ENCODE measurements at places on chromosomes 4 and X. TPM values are rescaled to one million over a fixed set of nuclear protein-coding genes. Genes with fewer than 3 reads are reported as not detected.

GRCh38 chr4:56217343-56217890, 169.9 kb downstream of the AASDH start:
- no peaks in the 10 kb centered on the region for H3K36me3 ChIP-seq
- no peak overlapping the region for H3K4me3 ChIP-seq

GRCh38 chr4:100391863-100392262, 126.0 kb downstream of the EMCN start:
- H3K4me3 ChIP-seq: no peak overlapping the region
- H3K27me3 ChIP-seq: peaks cover 12% of the 10 kb centered on the region
- H3K27ac ChIP-seq: no peak overlapping the region

DNA sequence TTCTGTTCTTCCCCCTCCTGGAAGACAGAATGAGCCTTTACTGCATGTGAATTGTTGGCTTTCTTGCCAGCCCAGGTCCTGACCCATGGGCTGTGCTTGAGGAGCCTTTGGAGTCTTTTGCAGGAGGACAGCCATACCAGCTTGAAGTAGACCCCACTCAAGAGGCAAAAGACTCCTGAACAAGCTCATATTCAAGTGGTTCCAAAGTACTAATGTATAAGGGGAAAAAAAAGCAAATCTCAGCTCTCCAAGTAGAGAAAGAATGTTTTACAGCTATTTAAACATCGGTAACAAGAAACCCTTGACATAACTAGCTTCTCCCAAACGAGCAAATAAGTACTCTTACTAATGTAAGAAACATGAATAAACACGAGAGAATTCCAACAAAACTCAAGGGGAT, 174.9 kb upstream of the MXRA5 start:
- no peaks in the 10 kb centered on the region for H3K36me3 ChIP-seq
- no peak overlapping the region for H3K4me3 ChIP-seq
- H3K4me1 ChIP-seq: no peaks in the 10 kb centered on the region
- DNase-seq: no peak
- H3K27ac ChIP-seq: no peak overlapping the region
- no peaks in the 10 kb centered on the region for H3K27me3 ChIP-seq

- DNase-seq: no peak
- no peaks in the 10 kb centered on the region for H3K36me3 ChIP-seq
- H3K4me1 ChIP-seq: no peaks in the 10 kb centered on the region
- H3K4me3 ChIP-seq: no peak overlapping the region
Observed at GRCh38 chrX:45143455-45143854, 57.2 kb downstream of the DIPK2B start.

DNA sequence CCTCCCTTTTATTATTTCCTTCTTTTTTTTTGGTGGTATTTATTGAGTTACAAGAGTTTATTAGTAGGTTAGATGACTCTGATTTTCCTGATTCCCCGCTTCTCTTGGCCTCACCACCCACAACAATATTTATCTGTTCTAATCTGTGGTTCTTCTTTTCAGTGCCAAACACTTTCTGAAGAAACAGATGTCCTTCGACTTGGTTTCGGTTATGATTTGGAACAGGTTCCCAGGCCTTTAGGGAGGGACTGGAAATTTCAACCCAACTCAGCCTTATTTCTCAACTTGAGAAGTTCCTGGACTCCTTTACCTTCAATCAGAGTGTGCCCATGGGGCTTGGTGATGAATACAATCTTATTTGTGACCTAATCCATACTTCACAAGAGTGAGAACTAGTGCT, 108.1 kb downstream of the UCHL1 start:
- peaks cover 35% of the 10 kb centered on the region for H3K27me3 ChIP-seq
- no peaks in the 10 kb centered on the region for H3K36me3 ChIP-seq
- no peak for DNase-seq
- H3K4me3 ChIP-seq: no peak overlapping the region
- H3K27ac ChIP-seq: no peak overlapping the region
- no peaks in the 10 kb centered on the region for H3K4me1 ChIP-seq

GRCh38 chr4:181479141-181479540, 764.1 kb upstream of the TENM3 start:
- no peak overlapping the region for H3K4me3 ChIP-seq
- H3K27ac ChIP-seq: no peak overlapping the region
- H3K4me1 ChIP-seq: no peaks in the 10 kb centered on the region
- H3K27me3 ChIP-seq: no peaks in the 10 kb centered on the region

GRCh38 chr4:129254126-129254525, 158.2 kb downstream of the C4orf33 start:
- no peak for DNase-seq
- no peak overlapping the region for H3K4me3 ChIP-seq
- no peaks in the 10 kb centered on the region for H3K36me3 ChIP-seq
- H3K27ac ChIP-seq: no peak overlapping the region
- H3K27me3 ChIP-seq: peaks cover 12% of the 10 kb centered on the region

GRCh38 chr4:6369035-6369434, 99.4 kb downstream of the WFS1 start:
- no peaks in the 10 kb centered on the region for H3K4me1 ChIP-seq
- no peaks in the 10 kb centered on the region for H3K27me3 ChIP-seq
- H3K4me3 ChIP-seq: no peak overlapping the region
- H3K27ac ChIP-seq: no peak overlapping the region
- H3K36me3 ChIP-seq: no peaks in the 10 kb centered on the region

DNA sequence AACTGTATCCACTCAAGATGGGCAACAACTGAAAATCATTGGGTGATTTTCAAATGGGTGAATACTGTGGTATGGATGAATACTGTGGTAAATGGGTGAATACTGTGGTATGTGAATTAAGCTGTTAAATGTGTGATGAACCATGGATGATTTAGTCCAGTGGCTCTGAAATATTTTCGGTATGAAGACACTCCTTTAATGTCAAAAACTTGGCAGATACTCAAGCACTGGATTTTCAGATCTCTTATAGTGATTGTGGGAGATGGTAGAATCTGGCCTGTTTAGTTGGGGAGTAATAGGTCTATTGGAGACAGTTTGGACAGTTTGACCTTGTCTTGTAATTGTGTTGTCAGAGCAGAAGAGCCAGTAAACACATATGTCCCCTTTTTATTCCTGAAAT, 45.7 kb downstream of the SSX7 start:
- no peak overlapping the region for H3K4me3 ChIP-seq
- DNase-seq: no peak
- H3K27me3 ChIP-seq: no peaks in the 10 kb centered on the region
- H3K36me3 ChIP-seq: no peaks in the 10 kb centered on the region
- no peak overlapping the region for H3K27ac ChIP-seq
- no peaks in the 10 kb centered on the region for H3K4me1 ChIP-seq

DNA sequence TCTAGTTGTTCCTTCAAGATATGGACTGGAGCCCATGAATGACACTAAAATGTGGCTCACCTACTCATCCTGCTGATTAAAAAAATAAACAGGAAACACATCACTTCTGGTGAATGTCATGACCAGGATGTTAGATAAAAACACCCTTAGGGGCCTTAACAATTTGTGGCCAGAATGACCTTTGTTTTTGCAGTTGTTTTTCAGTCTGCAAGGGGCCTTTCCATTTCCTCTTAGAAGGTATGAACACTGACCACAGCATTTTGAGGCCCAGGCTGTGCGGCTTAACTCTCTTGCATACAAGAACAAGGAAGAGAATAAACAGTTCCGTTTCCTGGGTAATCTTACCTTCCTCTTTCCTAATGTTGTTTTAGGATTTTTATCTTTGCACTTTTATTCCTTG, 113.2 kb downstream of the IL1RAPL2 start:
- no peaks in the 10 kb centered on the region for H3K36me3 ChIP-seq
- no peak for DNase-seq
- H3K4me3 ChIP-seq: no peak overlapping the region
- H3K27me3 ChIP-seq: no peaks in the 10 kb centered on the region
- no peak overlapping the region for H3K27ac ChIP-seq

DNA sequence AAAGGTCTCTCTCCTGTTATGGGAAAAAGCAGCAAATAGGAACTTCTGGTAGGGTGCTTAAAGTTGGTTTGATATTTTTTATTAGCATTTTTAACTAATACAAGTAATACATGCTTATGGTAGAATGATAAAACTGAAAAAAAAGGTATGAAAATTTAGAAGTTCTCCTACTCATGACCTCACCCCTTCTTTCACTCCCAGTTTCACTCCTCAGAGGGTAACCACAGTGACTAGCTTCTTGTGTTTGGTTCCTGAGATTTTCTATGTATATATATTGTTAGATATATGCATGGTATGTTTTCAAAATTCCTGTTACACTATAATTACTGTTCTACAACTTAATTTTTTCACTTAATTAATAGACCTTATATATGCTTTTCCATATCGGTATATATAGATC, 66.5 kb downstream of the AR start:
- no peak for DNase-seq
- no peaks in the 10 kb centered on the region for H3K27me3 ChIP-seq
- no peaks in the 10 kb centered on the region for H3K4me1 ChIP-seq
- H3K4me3 ChIP-seq: no peak overlapping the region
- H3K36me3 ChIP-seq: no peaks in the 10 kb centered on the region

GRCh38 chr4:11261066-11261850, 167.4 kb downstream of the HS3ST1 start:
- no peaks in the 10 kb centered on the region for H3K36me3 ChIP-seq
- no peaks in the 10 kb centered on the region for H3K27me3 ChIP-seq
- no peak for DNase-seq
- no peaks in the 10 kb centered on the region for H3K4me1 ChIP-seq
- H3K27ac ChIP-seq: no peak overlapping the region

DNA sequence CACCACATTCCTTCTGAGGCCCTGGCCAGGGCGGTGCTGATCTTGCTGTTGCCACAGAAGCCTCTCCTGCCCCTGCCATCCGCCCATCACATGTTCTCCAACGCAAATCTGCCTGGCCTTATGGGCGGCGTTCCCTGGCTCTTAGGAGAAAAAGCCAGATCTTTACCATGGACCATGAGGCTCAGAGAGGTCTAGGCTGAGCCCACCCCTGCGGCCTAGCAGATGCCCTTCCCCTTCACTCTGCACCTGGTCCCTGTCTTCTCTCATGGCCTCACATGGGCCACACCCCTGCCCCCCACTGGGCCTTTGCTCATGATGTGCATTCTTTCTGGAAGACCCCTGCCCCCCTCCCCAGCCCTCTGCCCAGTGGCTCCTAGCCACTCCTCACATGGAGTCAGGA, 78.5 kb downstream of the CRMP1 start:
- H3K27me3 ChIP-seq: no peaks in the 10 kb centered on the region
- H3K36me3 ChIP-seq: no peaks in the 10 kb centered on the region
- H3K4me1 ChIP-seq: no peaks in the 10 kb centered on the region
- H3K4me3 ChIP-seq: no peak overlapping the region

- no peak overlapping the region for H3K4me3 ChIP-seq
- no peak for DNase-seq
- no peaks in the 10 kb centered on the region for H3K27me3 ChIP-seq
- H3K27ac ChIP-seq: no peak overlapping the region
- peaks cover 23% of the 10 kb centered on the region for H3K4me1 ChIP-seq
- peaks cover 2% of the 10 kb centered on the region for H3K36me3 ChIP-seq
Observed at GRCh38 chr4:25310066-25310802, 2.3 kb upstream of the ZCCHC4 start.

DNA sequence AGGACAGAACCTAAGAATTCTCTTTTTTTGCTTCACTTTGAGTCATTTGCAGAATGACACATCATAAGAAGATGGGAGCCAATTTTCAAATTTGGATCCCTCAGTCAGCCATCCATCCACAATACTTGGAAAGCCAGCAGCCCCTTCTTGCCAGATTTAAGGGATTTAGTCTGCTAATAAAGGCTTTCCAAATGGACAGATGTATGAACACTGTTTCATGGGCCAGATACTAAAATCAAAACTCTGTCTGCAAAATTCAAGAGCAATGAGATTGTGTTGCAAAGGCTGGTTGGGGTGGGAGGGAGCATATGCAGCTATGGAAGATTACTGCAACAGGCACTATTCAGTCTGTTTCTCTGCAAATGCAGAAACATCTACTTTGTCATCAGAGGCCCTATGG, 37.7 kb upstream of the KCNIP4 start:
- no peaks in the 10 kb centered on the region for H3K4me1 ChIP-seq
- H3K4me3 ChIP-seq: no peak overlapping the region
- no peak for DNase-seq

DNA sequence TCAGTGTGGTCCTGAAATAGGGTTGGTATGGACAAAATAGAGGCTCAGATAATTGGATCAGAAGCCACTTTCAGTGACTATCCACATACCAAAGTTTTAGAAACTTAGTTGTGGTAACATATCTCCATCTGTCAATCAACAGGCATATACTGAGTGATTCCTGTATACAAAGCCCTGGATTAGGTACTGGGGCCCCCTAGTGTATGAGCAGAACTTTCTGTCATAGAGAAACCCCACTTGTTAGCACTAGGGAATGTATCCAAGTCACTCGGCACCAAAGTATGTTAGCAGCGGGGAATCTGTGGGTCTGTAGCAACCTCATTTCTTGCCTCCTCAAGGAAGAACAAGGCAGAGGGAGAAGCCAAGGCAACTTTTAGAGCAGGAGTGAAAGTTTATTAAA, 50.7 kb downstream of the MAP7D3 start:
- DNase-seq: no peak
- H3K27me3 ChIP-seq: no peaks in the 10 kb centered on the region
- H3K27ac ChIP-seq: no peak overlapping the region
- no peaks in the 10 kb centered on the region for H3K36me3 ChIP-seq
- H3K4me3 ChIP-seq: no peak overlapping the region
- H3K4me1 ChIP-seq: peaks cover 20% of the 10 kb centered on the region

GRCh38 chrX:12790885-12791256, 341 bp upstream of the PRPS2 start:
- H3K4me1 ChIP-seq: peaks cover 35% of the 10 kb centered on the region
- peaks cover 24% of the 10 kb centered on the region for H3K36me3 ChIP-seq
- peak overlapping the region; percentile 76 for H3K27ac ChIP-seq
- no peak for DNase-seq

The ATOH1 gene
- total RNA-seq: not detected

The BANK1 gene
- 0.23 TPM for total RNA-seq

The PGAM4 gene
- total RNA-seq: not detected

The NUDT6 gene
- total RNA-seq: 14.7 TPM

The DCLK2 gene
- not detected for total RNA-seq

The AKAP14 gene
- not detected for total RNA-seq

The GAGE12J gene
- not detected for total RNA-seq

The SLC26A1 gene
- not detected for total RNA-seq

The SLITRK2 gene
- total RNA-seq: not detected

The DCAF12L2 gene
- total RNA-seq: not detected

The ALPK1 gene
- total RNA-seq: 7.3 TPM

All from activated CD8-positive, alpha-beta memory T cell treated with anti-CD3 and anti-CD28 coated beads, Interleukin-2, amount 10 ng/mL, durations not matched to agents 7 days and 5 days (primary cell).